Stimulated activated CD8-positive, alpha-beta memory T cell treated with anti-CD3 and anti-CD28 coated beads, Interleukin-15, amount 100 ng/mL, for 4 hours (primary cell): ENCODE measurements at places on chromosomes 7 and 10.

GRCh38 chr7:18520450-18521235, 25.1 kb downstream of the HDAC9 start:
- DNase-seq: no peak

GRCh38 chr7:30285536-30286284, 1.3 kb downstream of the ZNRF2 start:
- DNase-seq: peak; percentile 23

DNA sequence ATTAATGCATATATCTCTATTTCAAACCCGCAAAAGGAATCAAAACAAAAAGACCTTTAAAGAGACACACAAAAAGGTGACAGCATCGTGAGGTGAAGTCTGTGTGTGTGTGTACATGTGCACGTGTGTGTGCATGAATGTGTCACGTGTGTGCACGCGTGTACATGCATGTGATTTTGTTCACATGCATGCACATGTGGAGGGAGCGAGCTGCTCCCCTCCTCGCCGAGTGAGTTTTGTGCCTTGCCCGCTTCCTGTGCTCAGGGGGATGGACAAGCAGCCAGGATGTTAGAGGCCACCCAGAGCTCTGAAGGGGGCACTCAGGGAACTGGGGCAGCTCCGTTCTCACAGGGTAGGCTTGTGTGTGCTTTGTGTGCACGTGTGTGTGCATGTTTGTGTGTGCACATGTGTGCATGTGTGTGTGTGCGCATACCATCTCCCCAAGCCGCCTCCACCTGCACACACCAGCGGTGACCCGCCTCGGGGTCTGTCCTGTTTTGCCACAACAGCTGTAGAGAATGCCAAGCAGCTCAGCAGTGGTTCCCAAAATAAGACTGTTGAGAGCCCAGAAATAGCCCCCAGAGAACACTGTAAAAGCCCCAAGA, 191.2 kb downstream of the PTPRN2 start:
- DNase-seq: no peak

DNA sequence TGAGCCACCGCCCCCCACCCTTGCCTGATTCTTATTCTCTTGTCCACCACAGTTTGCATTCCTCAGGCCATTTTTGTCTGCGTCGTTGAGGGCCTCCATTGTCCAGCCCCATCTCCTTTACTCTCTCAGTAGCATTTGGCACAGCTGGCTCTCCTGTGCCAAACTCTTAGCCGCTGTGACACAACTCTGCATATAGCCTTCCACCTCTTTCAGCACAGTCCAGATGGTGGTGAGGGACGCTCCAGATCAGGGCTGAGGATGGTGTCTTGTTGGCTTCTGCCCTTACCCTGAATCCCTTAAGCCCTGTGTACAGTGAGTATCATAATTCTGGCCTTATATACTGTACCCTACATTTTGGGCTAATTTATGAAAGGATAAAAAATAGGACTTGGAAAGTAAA, 45.6 kb downstream of the BMPR1A start:
- no peak for DNase-seq

DNA sequence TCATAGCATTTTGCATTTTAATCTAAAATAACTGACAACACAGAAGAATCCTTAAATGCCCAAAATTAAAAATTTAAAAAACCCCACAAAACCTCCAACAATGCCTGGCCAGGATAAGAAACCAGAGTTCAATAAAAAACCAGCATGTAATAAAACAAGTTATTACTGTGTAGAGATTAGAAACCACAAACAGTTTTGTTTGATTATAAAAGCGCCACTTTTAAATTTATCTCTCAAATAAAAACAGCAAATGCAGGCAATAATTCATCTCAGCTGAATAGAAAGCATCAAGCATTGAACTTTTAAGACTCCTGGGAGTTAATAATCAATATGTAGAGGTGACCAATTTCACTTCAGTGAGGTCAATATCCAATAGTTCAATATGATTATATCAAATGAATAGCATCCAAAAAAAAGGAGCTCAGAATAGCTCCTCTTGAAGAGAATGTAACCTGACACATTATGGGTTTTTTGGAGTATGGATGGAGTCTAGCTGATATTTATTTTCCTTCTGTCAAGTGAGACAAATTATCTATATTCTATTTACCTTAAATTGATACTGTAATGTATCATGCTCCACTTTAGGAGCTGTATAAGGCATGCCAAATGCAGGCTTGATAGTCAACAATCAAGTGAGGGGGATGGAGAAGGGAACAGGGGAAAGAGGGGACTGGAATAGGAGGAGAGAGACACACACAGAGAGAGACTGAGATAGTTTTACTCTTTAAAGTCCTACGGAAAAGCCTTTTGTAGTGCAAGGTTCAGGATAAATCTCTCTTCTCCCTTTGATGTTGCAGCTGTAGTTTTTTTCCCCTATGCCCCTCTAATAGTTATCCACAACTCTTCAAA, 130.9 kb downstream of the RSU1 start:
- no peak for DNase-seq

- no peak for DNase-seq
These were observed 229.1 kb upstream of the MKLN1 start for GRCh38 chr7:131098527-131098926.

GRCh38 chr7:152893801-152894294, 134.3 kb downstream of the ACTR3B start:
- no peak for DNase-seq

DNA sequence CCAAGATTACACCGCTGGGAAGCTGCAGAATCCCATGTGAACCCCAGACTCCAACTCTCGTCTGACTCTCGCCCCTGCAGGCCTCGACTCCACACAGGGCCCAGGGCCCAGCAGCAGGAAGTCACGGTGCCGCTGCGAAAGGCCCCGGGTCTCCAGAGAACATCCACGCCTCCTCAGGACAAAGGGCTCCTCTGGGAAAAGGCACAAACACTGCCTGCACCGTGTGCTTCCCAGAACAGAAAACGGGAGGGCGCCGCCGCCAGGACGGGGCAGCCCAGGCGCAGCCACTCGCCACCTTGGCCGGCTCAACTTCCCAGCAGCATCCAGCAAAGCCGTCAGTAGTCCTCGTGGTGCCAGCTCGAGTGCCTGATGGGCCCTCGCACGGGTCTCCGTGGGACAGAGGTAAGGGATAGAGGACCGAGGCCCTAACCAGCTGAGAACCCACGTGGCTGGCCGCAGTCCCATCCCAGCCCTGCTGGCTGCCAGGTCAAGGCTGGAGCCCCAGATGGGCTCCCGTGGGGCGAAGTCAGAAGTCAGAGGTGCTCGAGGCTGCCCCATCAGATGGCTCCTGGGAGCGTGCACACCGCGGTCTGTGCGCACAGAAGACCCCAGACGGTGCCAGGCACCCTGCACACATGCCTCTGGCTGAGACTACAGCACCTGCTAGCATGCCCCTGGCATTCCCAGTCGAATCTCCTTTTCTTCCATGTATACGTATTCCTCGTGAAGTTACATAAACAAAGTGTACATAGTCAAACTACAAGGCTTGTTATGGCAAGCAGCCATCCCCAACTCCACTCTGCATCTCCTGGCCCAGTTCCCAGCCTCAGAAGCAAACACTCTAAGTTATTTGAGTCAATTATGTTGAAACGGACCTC, 60.2 kb downstream of the MAD1L1 start:
- DNase-seq: no peak

- DNase-seq: no peak
These were observed 84.2 kb upstream of the KIF5B start for GRCh38 chr10:32140403-32140802.

- DNase-seq: no peak
These were observed 41.2 kb upstream of the GPR22 start for GRCh38 chr7:107428642-107429041.

- no peak for DNase-seq
These were observed 638.2 kb upstream of the IGFBP3 start for GRCh38 chr7:46559194-46559832.

DNA sequence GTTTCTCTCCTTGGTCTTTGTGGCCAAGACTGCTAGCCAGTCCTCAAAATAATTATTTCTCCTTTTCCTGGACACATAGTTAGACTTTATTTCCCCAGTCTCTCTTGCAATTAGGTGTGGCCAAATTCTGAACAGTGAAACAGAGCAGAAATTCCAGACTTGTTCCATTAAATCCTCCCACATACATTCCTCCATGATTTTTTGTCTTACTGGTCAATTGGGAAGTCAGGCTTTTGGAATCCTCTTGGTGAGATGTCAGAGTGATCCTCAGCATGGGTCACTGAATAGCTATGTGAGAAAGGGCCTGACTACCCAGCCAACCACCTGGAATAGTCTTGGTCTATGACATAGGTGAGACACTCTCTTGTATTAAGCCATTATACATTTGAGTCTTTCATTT, 164.2 kb downstream of the DGKI start:
- no peak for DNase-seq

- DNase-seq: no peak
These were observed 2.7 kb downstream of the SSMEM1 start for GRCh38 chr7:130210181-130210935.
